ENCODE measurements at places on chromosomes 2 and 18.

- DNase-seq, result no peak
These were observed 547.4 kb downstream of the SLC4A3 start for GRCh38 chr2:220174826-220175225.

DNA sequence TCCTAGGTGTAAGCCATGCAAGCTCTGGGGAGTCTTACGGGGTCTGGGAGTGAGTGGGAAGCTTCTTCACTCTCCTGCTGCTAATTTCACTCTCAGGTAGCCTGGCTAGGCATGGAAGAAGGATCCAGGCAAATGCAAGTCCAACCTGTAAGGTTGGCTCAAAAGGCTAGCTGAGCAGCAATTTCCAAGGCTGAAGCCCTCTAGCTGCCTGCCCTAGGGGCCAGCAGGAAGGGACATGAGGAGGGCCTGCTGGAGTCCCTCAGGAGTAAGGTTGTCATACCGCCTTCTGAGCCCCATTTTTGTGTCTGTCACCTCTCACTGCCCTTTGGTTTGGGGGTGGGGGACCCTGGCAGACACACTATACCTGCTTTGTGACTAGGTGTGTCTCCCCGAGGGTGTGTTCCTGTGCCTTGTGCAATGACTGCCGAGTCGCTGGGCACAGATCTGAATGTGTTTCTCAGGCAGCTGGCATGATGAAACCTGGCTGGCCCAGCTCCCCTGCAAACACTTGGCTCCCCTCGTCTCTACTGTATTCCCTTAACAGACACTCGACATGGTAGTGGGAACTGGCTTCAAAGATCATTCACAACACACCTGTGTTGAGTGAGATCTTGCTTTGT, 123.9 kb upstream of the FAM136A start:
- DNase-seq, result no peak

DNA sequence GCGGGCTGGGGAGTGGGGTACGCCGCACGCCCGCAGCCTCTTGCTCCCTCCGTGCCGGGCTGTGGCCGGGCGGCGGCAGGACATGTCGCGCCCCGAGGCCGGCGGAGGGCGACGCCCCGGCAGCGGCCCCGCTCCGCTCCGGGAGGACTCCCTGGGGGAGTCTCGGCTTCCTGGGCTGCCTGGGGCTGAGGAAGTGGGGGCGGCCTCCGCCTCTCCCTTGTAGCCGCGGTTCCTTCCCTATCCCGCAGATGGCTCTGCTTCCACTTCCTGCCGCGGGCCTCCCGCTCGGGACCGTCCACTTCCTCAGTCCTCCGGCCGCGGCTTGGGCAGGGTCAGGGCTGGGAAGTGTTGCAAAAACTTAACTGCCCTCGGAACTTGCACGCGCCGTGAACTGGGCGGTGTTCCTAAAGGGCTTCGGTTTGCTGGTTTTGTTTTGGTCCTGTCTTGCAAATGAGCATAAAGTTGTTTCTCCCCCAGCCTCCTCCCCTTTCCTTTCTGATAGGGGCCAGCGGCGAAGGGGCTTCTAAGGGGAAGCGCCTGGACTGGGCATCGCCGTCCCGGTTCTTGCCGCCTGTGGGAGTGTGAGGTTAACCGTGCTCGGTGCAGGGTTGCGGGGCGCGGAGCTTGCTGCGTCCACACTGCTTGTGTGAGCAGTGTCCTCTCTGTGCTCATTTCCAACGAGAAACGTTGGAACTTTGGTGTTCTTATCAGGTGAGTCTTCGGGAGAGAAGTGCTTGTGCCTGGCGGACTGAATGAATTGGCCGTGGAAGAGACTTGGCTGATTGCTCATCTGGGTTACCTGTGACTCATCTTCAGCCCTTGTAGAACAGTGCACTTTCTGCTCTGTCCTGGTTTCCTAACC, 600 bp downstream of the RALB start:
- no peak for DNase-seq

DNA sequence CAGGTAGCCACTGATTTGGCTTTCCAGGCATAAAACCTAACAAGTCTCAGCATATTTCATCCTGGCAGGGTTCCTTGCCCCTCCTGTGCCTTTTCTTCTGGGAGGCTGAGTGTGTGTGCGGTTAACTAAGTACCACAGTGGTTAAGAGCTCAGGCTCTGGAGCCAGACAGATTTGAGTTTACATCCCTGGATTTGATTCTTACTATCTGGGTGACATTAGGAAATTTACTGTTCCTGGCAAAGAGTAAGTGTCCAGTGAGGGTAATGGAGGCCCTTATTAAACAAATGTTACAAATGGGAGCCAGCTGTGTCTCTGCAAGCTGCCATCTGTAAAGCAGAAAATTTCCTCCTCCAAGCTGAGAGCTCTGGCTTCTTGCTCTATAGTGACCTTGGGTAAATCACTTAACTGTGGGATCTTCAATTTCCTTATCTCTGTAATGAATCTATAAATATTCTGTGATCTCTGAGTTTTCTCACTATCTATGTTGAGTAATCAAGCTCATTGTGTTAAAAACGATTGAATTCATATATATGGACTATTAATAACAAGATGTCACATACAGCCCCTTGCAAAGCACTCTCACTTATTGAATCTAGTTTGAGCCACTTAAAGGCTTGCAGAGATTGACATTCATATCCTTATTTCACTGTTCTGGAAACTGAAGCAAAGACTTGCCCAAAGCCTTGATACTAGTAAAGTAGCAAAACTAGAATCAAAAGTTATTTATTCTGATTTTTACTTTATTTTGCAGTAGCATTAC, 6.5 kb upstream of the COBLL1 start:
- no peak for DNase-seq

- DNase-seq, result no peak
These were observed 55.7 kb downstream of the LOXHD1 start for GRCh38 chr18:46601141-46601805.

DNA sequence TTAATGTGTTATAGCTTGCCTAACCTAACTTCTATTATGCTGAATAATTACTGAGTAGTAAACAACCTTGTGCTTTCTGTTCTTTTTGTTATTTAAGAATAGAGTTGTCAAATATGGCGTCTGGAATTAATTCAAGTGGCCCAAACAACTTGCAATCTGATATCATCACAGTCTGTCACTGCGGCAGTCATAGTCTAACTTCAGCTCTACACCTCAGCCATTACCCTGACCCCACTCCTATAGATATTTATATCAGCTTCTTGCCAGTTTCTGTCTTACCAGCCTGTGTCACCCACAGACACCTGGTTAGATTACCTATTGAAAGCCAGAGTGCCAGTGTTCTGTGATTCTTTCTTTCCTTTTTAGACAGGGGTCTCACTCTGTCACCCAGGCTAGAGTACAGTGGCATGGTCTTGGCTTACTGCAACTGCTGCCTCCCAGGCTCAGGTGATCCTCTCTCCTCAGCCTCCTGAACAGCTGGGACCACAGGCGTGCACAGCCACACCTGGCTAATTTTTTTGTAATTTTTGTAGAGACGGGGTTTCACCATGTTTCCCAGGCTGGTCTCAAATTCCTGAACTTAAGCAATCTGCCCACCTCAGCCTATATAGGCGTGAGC, 14.1 kb upstream of the KLHL41 start:
- no peak for DNase-seq

DNA sequence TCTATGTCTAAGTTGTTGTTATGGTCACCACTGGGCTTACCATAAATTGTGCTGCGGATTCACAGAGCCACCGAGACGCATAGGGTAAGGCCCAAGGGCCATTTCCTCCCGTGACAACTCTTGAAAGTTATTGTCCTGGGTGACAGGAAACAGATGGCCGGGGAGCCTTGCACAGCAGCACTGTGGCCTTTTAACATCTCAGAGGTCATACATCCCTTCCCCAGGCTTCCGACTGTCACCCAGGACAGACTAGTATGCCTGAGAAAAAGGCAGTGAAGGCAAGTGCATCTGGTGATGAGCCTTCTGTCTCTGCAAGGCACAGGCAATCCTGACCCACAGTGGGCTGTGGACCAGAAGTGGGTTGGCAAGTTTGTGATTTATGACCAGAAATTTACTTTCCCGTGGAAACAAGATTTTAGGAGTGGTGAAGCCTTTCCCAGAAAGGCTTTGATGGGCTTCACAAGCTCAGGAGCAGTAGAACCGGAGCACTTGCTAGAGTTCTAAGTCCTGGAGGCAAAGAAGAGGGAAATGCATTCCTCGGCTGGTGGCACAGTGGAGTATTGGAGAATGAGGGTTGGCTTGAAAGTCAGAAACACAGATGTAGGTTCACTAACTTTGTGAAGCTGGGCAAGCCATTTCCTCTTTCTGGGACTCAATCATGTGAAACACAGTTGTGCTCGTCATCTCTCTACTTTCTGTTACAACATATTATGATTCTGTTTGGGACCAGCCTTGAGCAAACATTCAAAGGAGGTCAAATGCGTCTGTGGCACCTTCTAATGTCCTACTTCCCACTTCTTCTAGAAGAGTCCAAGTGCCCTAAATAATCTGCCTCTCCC, 2.0 kb upstream of the CAPN14 start:
- no peak for DNase-seq

GRCh38 chr18:79129120-79129519, 59.9 kb downstream of the ATP9B start:
- DNase-seq, result no peak

DNA sequence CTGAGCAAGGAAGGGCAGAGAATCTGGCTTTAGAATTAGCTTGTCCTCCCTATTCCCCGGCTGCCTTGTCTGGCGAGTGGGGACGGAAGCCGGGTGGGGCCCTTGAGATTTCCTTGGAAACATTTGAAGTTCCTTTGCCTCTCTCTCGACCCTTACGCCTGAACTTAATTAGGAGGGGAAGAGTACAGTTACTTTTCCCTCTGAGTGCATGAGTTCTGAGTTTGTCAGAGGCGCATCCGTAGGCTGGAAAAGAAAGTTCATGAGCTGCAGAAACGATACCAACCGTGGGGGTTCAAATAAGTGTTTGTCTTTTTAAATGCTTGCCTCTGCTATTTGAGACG, 468 bp downstream of the PIKFYVE start:
- DNase-seq, result no peak

DNA sequence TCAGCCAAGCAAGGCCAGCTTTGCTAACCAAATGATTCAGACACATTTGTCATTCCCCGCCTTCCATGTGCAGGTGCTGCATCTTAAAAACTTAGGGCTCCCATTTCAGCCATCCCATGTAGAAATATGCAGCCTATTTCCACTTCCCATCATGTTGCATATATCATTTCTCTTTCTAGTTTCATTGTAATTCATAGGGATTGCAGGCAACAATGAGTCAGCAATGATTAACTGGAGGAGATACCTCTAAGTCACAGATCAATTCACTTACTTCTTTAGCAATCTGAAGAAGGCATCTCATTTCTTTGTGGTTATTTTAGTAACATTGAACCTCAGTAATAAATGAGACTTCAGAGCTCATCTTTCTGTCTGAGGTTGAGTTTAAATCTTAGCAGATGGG, 276.1 kb upstream of the PKDCC start:
- DNase-seq, result no peak

GRCh38 chr2:177599956-177600355, 207.4 kb downstream of the AGPS start:
- DNase-seq, result no peak

GRCh38 chr2:230874456-230874855, 9.7 kb downstream of the ITM2C start:
- no peak for DNase-seq

DNA sequence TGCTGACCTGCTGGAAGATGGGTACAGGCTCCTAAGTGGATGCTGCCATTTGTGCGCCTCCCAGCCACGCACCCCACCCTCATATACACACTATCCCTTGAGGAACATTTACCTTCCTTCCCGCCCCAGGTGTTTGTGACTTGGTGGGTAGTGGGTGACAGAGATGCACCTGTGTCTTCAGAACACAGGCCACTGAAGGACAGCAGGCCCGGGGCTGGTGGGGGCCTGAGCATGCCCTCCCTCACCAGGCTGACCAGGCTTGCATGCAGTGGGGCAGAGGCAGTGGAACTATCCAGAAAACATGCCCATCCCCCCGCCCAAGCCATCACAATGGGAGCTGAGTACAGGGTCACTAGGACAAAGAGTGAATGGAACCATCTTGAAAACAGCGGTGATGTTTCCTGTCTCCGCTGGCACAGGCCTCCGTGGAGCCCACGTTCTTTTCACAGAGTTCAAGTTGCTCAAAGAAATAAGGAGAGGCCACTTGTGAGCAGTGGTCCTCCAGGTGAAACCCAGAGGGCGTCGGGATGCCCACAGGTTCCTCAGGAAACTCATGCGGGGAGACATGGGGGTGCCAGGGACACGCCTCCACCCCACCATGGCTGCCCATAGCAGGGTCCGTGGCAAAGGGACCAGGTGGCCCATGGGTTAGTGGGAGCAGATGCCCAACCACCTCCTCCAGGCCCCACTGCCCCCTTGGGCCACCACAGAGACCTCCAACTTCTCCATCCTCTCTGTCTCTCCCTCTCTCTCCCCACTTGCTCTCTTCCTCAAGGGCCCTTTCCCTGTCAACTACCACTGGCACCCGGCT, 90.9 kb downstream of the MALT1 start:
- no peak for DNase-seq

GRCh38 chr2:150485114-150485870, 2.2 kb downstream of the RND3 start:
- no peak for DNase-seq

- DNase-seq, result no peak
These were observed 31.1 kb downstream of the SPATS2L start for GRCh38 chr2:200337621-200338020.

DNA sequence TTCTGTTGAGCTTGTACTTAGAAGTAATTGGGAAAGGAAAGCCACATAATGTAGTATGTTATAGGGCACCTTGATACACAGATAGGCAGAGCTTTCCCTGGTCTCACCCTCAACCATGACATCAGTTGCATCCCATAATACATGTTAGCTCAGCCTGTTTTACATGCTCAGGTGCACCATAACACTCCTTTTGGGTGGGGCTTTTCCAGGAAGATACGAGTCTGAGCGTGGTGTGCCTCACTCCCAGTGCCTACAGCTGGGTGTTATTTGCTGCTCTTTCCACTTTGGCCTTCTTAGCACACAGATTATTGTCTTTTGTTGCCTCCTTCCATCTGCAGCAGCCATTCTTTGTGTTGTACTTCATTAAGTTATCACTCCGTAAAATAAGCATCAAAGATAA, 11.9 kb downstream of the TTC39C start:
- DNase-seq, result no peak

GRCh38 chr2:43344868-43345373, 118.5 kb upstream of the ZFP36L2 start:
- no peak for DNase-seq

DNA sequence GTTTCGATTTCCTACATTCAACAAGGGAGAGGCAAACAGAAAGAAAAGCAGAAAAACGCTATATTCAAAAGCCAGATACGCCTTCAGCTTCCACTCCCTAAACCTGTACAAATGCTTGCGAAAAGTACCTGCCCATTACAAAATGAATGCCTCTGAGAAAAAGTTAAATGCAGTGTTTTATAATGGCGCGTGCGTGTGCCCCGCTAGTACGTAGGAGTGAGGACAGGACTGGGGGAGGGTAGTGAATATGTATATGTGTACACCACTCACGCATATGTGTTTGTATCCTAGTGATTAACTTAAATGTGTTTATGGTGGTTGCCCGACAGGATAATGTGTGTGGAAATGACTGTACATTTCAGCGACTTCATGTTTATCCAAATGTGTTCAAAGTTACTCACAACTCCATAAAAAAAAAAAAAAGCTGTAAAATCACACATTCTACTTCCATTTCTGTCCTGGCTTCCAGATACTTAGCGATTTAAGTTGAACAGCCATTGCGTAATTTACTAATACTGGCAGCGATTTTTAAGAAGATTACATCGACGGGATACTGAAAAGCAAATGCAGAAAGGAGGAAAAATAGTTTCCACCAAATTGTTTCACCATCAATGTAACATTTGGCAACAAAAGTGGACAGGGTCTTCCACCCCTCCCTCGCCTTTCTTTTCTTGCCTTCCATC, 1.3 kb downstream of the NEUROD1 start:
- DNase-seq, result no peak

Data from stimulated activated CD4-positive, alpha-beta T cell treated with anti-CD3 and anti-CD28 coated beads, TNF-alpha, amount 100 ng/mL, for 1 hour (primary cell).